ENCODE measurements at places on chromosomes 4 and X.

GRCh38 chr4:166290426-166290825 lies 417.4 kb downstream of the TLL1 start:
- no peak for DNase-seq

GRCh38 chr4:161816958-161817357 lies 346.8 kb downstream of the FSTL5 start:
- no peak for DNase-seq

DNA sequence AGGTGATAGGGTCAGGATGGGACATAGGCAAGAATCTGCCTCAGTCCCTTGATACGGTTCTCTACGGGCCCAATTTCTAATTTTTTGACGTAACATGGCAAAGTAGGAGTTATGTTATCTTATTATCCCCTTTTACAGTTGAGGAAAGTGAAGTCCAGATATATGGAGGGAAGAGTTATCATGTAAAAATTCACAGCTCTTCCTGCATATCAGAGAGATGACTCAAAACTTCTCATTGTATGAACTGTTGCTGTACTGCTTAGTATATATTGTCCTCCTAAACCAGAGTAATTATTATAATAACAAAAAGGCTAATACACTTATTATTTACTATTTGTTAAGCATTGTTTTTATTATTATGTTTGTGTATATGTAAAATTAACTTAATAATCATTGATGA lies 260.5 kb upstream of the IGFBP7 start:
- no peak for DNase-seq

DNA sequence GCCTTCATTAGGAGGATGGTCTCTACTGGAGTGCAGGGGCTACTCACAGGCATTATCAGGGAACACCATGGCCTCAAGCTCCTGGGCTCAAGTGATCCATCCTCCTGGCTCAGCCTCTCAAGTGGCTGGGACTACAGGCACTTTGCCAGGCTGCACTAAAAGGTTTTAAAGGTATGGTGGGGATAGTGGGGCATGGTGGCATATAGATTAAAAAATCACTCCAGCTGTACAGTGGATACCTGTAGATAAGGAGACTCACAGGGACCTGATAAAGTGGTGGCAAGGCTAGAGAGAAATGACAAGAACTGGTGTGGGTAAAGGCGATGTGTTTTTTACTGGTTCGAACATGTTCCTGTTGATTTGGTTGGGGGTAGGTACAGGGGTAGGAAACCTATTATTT lies 5.9 kb downstream of the ZAR1 start:
- no peak for DNase-seq

- no peak for DNase-seq
These were observed 98.0 kb upstream of the DKK2 start for GRCh38 chr4:107133965-107134653.

DNA sequence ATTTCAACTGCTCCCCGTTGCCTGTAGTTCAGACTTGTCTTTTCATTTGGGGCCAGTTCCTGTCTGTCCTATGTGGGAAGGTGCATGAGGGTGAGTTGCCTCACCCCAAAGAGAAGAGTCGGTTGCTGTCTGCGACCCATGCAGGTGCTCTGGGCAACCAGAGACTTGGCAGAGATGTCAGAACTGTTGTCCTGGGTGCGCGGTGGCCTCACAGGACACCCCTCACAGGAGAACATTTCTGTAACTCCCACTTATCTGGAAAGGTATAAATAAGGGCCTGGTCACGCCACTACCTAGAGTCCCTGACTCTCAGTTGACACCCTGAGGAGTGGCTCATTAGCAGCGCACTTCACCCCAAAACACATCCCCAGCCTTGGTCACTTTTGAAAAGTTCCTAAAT lies 9.7 kb upstream of the NAT8L start:
- DNase-seq, result no peak

- DNase-seq, result no peak
These were observed 910.8 kb downstream of the CCSER1 start for GRCh38 chr4:91037951-91038350.

DNA sequence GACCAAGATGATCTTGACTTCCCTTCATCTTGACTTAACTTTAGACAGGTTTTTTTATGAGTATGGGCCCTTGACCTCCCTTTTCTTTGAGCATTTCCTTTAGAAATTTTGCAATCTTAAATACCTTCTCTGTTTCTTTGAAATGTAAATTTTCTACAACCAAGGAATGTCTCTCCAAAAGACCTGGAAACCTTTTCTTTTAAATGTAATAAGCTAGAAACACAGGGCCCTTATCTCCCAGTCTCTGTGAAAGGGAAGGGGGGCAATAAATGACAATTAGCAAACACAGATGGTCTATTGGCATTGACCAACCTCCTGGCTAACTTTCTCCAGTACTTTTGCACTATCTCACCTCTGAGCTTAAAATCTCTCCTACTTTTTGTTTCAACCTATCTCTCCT lies 144.3 kb upstream of the GK2 start:
- DNase-seq, result no peak

DNA sequence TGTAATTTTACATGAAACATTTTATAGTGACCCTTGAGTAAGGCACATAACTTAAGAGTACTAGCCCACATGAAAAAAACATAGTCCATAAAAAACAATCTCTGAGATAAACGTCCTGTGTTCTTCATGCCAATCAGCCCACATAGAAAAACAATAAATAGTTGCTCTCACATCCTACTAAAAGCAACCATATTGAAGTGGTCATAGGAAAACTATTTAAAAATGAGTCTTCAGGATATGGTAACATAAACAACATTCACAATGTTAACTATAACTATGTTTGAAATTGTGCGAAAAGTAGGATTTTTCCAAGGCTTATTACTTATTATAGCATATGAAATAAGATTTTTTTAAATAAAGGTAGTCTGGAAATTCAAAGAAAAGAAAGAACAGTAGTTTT lies 77.1 kb upstream of the EPHA5 start:
- DNase-seq, result no peak

GRCh38 chrX:21655901-21656586 lies 2.1 kb downstream of the KLHL34 start:
- DNase-seq, result no peak

DNA sequence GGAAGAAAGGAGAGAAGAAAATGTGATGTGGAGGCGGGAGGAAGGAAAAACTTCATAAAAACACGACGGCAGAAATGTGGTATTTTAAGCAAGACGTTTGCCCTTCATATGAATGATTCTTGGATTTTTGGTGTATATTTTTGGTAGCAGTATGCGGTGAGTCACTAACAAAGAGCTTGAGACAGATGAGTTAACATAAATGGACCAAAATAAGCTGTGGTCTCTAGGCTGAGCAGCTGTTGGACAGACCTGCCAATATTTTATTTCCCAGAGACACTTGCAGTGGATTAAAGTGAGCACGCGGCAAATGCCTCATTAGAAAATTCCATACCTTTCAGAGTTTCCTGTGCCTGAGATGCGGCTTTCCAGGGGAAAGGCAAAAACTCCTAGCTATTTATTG lies 43.1 kb upstream of the RPS6KA3 start:
- no peak for DNase-seq

GRCh38 chr4:7885216-7886006 lies 54.2 kb downstream of the AFAP1 start:
- DNase-seq, result no peak

DNA sequence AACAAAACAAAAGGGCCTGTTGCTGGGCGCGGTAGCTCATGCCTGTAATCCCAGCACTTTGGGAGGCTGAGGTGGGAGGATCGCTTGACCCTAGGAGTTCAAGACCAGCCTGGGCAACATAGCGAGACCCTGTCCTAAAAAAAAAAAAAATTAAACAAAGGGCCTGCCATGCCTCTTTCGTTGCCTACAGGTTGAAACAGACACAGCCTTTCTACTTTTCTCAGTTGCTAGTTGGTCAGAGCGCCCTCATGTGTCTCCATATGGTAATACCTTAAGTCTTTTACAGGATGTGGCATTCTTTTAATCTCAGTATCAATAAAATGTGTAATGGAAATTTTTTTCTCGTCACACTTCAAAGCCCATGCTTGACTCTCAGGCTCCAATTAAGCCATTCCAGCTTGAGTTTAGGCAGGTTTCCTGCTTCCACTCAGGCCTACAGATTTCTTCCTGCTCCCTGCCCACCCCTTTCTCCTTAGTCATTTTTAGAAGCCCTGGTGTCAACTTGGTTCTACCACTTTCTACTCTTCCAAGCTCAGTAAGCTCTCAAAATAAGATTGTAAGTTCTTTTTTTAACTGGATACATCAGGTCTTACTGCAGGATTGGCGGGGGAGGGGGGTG lies 4.6 kb upstream of the SOWAHD start:
- DNase-seq, result no peak

DNA sequence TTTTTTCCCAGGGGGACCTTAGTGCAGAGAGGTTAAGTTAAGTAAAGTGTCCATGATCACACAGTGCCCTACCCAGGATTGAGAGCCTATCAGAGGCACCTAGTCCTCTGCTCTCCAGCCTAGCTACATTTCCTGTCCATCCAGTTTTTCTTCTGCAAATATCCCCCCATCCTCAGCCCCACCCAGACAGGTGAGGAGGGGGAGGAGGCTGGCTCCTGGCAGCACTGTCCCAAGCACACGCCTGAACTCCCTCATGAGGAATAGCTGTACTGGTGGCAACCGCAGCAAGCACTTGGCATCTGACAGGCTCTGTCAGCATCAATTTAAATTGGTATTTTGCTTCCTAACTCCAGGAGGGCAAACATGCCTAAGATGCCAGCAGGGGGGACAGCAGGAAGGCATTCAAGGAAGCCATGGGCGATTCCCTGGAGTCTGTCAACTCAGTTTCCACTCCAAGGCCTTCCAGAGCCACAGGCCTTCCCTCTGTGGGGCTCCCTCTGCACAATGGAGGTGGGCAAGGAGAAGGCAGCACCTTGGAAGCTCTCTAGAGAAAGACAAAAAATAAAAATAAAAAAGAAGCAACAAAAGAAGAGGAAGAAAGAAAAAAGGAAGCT lies 6.4 kb upstream of the FRMPD3 start:
- no peak for DNase-seq

DNA sequence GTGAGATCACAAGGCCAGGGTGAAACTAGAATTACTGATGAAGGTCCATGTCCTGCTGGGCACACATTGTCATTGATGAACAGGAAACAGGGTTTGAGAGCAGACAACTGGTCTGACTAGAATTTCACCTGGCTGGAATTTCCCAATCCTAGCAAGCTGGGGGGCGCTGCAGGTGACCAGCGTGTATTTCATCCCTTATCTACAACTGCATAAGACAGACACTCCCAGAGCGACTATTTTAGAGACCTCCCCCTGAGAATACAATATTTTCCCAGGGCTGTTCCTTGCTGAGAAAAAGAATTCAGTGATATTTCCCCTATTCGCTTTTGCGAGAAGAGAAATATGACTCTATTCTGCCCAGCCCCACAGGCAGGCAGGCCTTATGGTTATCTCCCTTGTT lies 432.6 kb upstream of the GALNT7 start:
- no peak for DNase-seq

DNA sequence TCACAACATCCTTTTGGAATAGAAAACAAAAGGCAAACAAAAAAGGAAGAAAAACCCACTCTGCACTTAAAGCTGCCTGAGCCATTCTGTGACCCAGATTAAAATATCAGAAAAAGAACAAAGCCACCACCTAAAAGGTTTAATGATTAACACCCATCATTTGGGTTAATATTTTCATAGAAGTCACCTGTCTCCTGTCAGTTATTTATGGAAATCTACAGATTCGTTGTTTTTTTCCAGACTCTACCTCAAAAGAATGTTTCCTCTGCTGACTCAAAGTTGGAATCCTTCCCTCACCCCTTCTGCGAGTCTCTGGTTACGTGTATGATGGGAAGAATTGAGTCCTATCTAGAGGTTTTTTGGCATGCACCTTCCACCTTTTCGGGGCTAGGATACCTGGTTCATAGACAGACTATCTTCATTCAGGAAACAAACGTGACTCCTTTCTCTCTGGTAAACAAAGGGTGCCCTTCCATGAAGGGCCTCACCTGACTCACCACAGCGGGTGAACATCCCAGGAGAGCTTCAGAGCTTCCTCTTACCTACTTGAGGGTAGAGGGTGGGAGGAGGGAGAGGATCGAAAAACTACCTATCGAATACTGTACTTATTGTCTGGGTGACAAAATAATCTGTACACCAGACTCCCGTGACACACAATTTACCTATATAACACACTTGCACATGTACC lies 19.6 kb upstream of the CA5B start:
- no peak for DNase-seq

GRCh38 chr4:48329976-48330375 lies 11.4 kb upstream of the SLAIN2 start:
- no peak for DNase-seq

- no peak for DNase-seq
These were observed 107.7 kb downstream of the ANXA3 start for GRCh38 chr4:78659264-78659663.

- DNase-seq, result no peak
These were observed 548.6 kb downstream of the TLL1 start for GRCh38 chr4:166421556-166422156.

DNA sequence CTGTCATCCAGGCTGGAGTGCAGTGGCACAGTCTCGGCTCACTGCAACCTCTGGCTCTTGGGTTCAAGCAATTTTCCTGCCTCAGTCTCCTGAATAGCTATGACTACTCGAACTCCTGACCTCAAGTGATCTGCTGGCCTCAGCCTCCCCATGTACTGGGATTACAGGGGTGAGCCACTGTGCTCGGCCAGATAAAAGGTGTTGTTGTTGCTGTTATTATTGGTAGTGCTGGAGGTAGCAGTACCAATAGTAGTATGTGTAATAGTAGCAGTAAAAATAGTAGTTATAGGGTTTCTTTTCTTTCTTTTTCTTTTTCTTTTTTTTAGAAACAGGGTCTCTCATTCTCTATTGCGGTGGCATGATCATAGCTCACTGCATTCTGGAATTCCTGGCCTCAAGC lies 592.1 kb downstream of the ARAP2 start:
- no peak for DNase-seq

Data from stimulated activated CD8-positive, alpha-beta memory T cell treated with anti-CD3 and anti-CD28 coated beads, Interleukin-4, amount 100 ng/mL, for 4 hours (primary cell).